Bronchial smooth muscle cell (primary cell): ENCODE measurements at places on chromosomes 7 and 10. TPM values are rescaled to one million over a fixed set of nuclear protein-coding genes. Genes with fewer than 3 reads are reported as not detected.

Gene ANKRD7
- total RNA-seq, result 1.6 and 2.0 TPM in 2 replicates

Gene GRID1
- total RNA-seq, result not detected in 2 replicates

Gene TMEM270
- total RNA-seq, result 0.16 TPM in 1 of 2 replicates, not detected in the other

Gene AS3MT
- 4.7 and 8.1 TPM in 2 replicates for total RNA-seq

Gene MGAM2
- total RNA-seq, result not detected in 2 replicates

Gene HELLS
- 4.6 and 7.7 TPM in 2 replicates for total RNA-seq

Gene CCDC126
- 4.3 and 8.2 TPM in 2 replicates for total RNA-seq

Gene SPRN
- 0.17 and 0.63 TPM in 2 replicates for total RNA-seq

Gene DYNC1I1
- total RNA-seq, result 0.17 and 0.47 TPM in 2 replicates

Gene SP8
- total RNA-seq, result not detected in 2 replicates

Gene TFPI2
- total RNA-seq, result 1.9 and 26.3 TPM in 2 replicates

Gene CHN2
- 0.09 and 0.32 TPM in 2 replicates for total RNA-seq

Gene OR2A5
- total RNA-seq, result not detected in 2 replicates

Gene FEZF1
- not detected in 2 replicates for total RNA-seq

Gene ENTPD1
- under 0.01 and 0.60 TPM in 2 replicates for total RNA-seq

Gene PARD3
- total RNA-seq, result 36.7 and 38.4 TPM in 2 replicates

Gene SUN3
- not detected in 2 replicates for total RNA-seq

Gene PVRIG
- total RNA-seq, result not detected in 2 replicates

Gene NEUROD6
- total RNA-seq, result not detected in 2 replicates

Gene PKD2L1
- total RNA-seq, result not detected in 2 replicates

Gene MYO1G
- under 0.01 TPM in 2 replicates for total RNA-seq
